NCI-H1105 treated with DMSO at 0.1 percent for 48 hours (cell line): ENCODE measurements at places on chromosomes 6 and 20.

- peak; percentile 19 for DNase-seq
Measured at GRCh38 chr6:10154251-10154650, 260.6 kb downstream of the TFAP2A start.

- DNase-seq = peak; percentile 81
Measured at GRCh38 chr20:32524829-32525501, 60.2 kb downstream of the NOL4L start.

- DNase-seq = no peak
Measured at GRCh38 chr20:44759595-44759994, 13.9 kb downstream of the KCNK15 start.

GRCh38 chr6:149608381-149608982 lies 40.0 kb downstream of the KATNA1 start:
- DNase-seq = no peak

DNA sequence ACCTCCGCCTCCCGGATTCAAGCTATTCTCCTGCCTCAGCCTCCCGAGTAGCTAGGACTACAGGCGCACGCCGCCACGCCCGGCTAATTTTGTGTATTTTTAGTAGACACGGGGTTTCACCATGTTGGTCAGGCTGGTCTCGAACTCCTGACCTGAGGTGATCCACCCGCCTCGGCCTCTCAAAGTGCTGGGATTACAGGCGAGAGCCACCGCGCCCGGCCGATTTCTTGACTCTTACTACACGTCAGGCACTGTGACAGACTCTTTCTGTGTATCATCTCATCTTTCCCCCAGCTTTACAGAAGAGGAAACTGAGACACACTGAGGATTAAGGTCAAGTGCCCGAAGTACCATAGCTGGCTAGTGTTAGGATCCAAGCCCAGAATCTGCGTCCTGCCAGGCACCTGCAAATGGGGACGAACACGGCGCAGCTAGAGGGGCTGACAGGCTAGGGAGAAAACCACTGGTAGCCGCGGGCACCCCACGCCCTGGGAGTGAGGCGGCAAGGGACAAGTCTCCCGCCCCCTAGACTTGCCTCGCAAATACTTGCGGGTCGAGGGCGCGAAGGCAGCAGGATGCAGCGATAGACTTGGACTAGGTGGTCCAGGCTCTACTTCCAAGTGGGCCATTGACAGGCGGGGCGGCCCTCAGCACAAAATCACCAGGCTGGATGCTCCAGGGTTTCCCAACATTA lies 1.1 kb upstream of the TAF8 start:
- no peak for DNase-seq
